ENCODE measurements at places on chromosomes 3 and 15.

DNA sequence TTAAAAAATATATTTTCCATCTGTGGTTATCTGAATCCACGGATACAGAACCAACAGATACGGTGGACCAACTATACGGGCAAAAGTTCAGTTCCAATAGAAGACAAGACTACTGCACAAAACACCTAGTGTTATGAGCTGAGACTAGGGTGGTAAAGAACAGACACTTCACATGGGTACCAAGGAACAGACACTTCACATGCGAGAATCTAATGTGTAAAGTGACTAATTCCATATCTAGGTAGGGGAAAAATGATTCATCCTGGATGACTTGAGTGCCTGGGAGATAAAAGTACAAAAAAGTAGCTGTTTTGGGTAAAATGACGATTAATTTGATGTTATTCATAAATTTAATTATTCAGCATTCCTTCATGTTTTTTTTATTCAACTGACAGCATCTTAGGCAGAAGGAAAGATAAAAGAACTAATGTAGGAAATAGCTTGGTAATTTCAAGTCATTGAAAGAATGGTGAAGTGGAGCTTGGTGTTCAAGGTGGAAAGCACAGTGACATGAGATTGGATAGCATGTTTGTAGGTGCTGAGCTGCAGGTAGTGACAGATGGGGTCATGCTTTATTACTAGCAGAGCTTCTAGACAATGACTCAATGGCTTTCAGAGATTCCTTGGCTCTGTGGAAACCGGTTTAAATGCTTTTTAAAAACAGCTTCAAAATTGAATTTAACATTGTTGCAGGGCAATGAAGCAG is 5.2 kb downstream of the CD200 start:
- DNase-seq = no peak

- no peak for DNase-seq
These were observed 827 bp downstream of the WNT5A start for GRCh38 chr3:55486101-55486856.

DNA sequence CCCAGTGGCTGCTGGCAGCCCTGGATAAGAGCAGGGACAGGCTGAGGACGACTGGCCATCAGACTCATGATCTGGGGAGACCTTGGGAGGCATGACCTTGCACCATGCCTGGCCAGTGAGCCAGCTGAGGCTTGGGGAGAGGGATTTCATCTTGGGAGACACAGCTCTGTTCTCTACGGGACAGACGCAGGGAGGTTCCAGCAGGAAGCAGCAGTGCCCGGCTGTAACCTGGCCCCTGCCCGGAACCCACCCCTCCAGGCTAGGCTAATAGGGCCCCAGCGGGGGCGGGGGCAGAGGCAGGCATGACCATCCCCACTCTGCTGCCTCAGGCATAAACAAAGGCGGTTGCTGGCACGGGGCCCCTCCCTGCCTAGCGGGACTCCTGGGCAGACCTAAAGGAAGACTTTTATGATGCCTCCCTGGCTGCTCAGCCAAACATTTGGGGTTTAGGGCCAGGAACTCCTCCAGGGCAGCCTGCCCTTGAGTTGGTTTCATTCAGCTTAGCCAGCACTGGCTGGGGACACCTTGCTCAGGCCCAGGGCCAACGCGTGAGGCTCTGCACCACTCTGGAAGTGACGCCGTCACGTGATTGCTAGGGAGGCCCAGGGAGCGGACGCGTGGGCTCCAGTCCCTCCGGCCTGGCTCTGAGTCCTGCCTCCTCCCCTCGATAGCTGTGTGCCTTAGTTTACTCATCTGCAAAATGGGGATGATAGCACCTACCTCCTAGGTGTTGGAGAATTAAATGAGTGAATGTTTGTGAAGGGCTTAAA is 27.6 kb downstream of the HDAC11 start:
- DNase-seq = no peak

- DNase-seq = no peak
These were observed 59.7 kb upstream of the GK5 start for GRCh38 chr3:142285083-142285517.

DNA sequence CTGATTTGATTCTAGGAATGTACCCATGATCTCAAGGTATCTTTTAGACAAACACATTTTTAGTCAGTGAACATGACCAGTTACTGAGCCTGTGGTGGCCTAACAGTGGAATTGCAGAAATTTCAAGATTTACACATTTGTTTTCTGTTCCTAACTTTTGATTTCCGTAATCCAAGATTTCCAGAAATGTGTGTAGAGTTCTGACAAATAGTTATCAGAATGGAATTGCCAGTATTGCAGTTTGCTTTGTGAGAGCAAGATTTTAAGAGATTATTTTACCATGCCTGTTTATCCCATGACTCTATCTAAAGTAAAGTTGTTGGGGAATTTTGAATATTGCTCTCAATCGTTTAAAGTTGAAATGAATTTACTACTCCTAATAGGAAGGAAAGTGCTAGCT is 11.7 kb upstream of the UTS2B start:
- DNase-seq = no peak

DNA sequence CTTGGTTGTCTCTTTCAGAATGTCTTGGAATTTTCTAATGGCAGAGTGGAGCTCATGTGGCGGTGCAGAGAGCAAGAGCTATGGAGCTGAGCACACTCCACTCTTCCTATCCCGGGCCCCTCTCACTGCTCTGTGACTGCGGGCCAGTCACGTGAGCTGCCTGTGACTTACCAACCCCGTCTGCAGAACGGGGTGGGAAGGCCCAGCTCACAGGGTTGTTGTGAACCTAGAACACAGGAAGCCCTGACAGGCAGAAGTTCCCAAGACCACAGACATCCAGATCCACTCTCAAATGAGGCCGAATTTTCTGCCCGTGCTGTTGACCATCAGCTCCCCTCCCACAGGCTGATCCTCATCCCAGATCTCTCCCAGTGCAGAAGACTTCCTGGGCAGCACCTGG is 35.5 kb upstream of the PLXNA1 start:
- DNase-seq = no peak

- no peak for DNase-seq
These were observed 1035.3 kb downstream of the FHIT start for GRCh38 chr3:60215946-60216345.

GRCh38 chr3:189827108-189827507 is 195.9 kb downstream of the TP63 start:
- DNase-seq = no peak

DNA sequence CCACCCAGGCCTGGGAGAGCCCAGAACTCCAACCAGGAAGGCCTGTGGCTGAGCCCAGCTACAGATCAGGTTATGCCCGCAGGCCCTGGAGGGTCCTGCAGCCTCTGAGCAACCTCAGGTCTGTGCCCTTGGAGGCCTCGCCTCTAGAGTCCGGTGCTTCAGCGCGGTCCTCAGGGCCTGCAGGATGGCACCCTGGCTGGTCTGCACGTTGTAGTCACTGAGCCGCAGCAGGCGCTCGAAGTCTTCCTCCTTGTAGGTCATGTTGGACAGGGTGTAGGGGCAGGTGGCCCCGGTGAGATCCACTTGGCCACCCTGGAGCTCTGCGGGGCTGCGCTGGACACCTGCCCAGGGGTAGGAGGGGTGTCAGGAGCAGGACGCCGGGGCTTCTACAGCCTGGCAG is 25.8 kb downstream of the PLA2G4D start:
- DNase-seq = no peak

DNA sequence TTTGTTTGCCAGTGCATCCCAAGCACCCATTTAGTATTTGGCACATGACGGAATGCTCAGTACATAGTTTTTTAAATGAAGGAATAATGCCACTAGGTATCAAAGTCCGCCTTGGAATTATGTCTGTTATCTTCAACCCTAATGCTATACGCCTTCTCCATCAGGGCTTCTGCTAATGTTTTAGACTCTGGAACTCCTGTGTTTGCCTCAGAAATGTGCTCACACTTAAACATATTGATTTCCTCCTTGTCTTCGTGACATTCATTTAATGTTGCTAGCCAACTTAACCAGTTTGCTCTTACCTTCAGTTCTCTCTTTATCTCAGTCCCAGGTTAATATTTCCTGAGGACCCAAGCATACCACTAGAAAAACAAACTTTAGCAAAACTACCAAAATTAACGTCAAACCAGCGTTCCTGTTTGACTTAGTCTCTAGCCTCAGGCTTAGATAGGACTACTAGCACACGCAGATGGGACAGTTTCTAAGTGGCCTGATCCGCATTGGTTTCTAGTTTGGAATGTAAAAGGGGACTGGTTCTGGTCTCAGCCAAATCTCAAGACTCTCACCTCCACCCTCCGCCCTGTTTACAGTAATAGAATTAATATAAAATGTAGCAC is 81.4 kb downstream of the IL1RAP start:
- no peak for DNase-seq

GRCh38 chr3:23662079-23662617 is 143.6 kb upstream of the UBE2E1 start:
- no peak for DNase-seq

DNA sequence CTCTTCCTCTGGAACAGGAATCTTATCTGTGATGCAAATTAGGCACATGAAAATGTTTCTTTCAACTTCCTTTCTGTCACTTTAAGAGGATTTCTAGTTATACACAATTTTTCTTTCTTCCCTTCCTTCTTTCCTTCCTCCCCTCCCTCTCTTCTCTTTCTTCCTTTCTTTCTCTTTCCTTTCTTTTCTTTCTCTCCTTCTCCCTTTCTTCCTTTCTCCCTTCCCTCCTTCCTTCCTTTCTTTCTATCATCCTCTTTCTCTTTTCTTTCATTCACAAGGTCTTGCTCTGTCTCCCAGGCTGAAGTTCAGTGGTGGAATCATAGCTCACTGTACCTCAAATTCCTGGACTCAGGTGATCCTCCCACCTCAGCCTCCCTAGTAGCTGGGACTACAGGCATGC is 18.0 kb upstream of the C2CD4B start:
- DNase-seq = no peak

GRCh38 chr3:48678056-48678455 is 7.7 kb downstream of the NCKIPSD start:
- DNase-seq = no peak

GRCh38 chr3:57682284-57682683 is 10.6 kb downstream of the DENND6A start:
- DNase-seq = no peak

DNA sequence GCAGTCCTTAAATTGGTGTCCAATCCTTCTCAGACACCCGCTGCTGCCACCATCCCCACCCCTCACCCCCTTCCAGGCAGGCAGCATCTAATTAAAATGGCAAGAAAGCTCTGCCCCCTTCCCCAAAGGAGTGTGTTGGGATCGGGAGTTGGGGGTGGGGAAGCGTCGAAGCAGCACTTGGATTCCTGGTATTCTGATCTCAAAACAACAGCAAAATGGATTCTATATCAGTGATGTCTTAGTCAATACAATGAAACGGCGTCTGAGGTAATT is 1.4 kb downstream of the TNIK start:
- no peak for DNase-seq

DNA sequence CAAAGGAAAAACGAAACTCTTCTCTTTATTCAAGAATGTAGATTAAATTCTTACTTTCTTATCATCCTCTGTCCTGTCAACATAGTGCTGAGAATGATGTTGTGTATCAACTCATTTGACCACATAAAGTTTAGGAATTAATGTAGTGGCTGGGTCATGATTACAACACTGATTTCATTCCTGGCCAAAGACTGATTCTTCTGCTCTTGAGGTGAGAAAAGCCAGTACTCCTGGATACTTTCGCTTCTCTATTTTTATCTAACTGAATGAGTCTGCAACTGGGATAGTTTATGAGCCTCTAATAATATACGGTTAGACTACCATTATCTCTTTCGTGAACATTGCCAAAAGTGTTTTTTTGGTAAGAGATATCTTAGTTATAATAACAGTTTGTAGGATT is 173.0 kb downstream of the LPP start:
- DNase-seq = no peak

GRCh38 chr3:123373474-123373987 is 75.4 kb downstream of the ADCY5 start:
- no peak for DNase-seq

DNA sequence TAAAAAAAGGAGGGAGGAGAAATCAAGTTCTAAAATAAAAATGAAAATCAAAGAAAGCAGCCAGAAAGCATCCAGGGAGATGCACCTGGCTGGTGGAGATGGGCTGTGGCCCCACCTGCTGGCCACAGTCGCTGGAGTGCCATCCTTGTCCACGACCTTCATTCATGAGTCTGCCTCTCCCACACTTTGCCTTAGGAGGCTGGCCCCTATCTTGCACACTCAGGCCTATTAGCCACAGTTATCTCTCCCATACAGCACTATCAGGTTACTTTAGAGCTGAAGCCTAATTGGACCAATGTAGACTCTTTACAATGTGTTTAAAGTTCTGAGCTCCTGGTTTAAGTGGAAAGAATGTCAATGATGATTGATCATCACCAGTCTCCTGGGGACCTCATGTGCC is 392.0 kb upstream of the RORA start:
- no peak for DNase-seq

DNA sequence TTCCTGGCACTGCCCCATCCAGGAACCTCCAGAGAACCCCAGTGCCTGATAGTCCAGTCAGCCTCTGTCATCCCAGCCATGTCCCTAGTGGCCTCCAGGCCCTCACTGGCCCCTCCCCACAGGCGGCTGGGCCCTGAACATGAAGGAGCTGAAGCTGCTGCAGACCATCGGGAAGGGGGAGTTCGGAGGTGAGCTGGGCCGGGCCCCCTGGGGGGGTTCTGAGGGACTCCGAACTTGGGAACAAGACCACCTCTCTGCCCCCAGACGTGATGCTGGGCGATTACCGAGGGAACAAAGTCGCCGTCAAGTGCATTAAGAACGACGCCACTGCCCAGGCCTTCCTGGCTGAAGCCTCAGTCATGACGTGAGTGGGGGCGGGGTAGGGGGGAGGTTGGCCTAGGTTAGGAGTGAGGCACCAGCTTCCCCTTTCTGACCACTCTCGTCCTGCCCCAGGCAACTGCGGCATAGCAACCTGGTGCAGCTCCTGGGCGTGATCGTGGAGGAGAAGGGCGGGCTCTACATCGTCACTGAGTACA is 12.0 kb upstream of the LMAN1L start:
- no peak for DNase-seq

DNA sequence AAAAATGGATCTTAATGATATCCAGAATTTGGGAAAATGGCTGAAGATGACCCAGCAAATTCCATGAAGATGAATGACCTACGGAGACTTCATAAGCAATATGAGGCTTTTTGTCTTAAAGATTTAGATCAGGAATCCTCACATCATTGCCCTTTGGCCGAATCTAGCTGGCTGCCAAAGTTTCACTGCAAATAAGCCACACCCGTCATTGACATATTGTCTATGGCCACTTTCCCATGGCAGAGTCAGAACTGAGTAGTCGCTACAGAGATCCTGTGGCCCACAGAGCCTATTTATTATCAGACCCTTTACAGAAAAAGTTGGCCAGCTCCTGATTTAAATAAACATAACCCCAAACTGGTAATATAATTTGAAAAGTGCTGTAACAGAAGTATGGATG is 307.4 kb upstream of the RARB start:
- DNase-seq = no peak

DNA sequence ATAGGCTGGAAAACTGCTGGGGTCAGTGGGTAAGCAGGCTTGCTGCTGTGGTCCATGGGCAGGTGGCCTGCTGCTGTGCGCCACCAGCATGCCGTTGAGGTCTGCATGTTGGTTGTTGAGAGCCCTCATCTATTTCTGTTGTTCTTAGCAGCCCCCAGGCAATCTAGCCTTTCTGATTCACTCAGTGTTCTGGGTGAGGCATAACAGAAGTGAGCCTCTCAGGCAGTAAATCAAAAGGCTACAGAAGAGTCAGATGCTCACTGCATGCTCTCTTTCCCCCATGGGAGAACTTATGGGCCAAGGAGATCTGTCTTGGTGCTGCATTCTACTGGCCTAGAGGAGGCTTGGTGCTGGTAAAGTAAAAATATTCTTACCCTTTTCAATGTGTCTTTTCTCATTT is 67.8 kb upstream of the ATP10A start:
- no peak for DNase-seq

Measured in activated T-helper 1 cell treated with anti-CD3 and anti-CD28 coated beads, Interleukin-2, amount 50 U/mL, for 16 hours (primary cell).